ENCODE measurements at places on chromosomes 11 and 22.

- no peak for DNase-seq
These were observed 54.1 kb upstream of the SLC25A1 start for GRCh38 chr22:19232623-19233022.

DNA sequence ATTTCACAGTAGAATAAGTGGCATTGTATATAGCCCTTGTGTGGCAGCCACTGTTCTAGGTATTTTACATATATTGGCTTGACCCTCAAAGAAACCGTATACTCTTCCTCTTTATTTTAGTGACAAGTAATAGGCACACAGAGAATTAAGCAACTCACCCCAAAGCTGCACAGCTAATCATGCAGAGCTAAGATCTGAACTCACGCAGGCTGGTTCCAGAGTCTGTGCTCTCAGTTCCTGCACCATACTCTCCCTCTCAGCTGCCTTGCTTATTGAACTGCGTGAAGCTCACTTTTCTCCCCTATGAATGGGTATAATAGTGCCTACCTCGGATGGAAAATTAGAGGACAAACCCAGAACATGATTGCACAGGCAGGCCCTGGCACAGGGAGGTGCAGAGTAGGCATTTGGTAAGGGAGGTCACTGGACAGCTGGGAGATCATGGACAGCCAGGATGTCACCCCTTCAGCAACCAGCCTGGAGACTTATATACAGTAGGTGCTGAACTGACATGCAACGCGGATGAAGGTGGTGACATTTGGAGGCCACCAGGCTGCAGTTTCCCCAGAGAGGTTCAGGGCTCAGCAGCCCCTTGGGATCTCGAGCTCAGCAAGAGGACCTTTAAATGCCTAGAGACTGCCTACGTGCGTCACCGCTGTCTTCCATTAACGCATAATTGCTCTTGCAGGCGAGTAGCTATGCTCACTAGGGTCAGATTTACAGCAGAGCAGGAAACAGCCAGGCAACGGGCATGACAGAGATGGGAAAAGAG is 78.4 kb upstream of the TP53I11 start:
- no peak for DNase-seq

- DNase-seq: no peak
These were observed 24.6 kb upstream of the IGLL5 start for GRCh38 chr22:22863001-22863400.

- DNase-seq: no peak
These were observed 39.0 kb upstream of the CHKA start for GRCh38 chr11:68160100-68160695.

GRCh38 chr11:10329935-10330334 is 25.1 kb downstream of the ADM start:
- no peak for DNase-seq

DNA sequence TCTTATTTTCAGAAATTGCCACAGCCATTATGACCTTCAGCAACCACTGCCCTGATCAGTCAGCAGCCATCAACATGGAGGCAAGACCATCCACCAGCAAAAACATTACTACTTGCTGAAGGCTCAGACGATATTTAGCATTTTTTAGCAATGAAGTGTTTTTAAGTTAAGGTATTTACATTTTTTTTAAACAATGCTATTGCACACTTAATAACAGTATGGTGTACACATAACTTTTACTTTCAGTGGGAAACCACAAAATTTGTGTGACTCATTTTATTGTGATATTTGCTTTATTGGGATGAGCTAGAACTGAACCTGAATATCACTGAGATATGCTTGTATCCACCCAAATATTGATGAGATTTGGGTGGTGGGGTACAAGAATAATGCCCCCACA is 110.9 kb downstream of the TSPAN18 start:
- DNase-seq: no peak

DNA sequence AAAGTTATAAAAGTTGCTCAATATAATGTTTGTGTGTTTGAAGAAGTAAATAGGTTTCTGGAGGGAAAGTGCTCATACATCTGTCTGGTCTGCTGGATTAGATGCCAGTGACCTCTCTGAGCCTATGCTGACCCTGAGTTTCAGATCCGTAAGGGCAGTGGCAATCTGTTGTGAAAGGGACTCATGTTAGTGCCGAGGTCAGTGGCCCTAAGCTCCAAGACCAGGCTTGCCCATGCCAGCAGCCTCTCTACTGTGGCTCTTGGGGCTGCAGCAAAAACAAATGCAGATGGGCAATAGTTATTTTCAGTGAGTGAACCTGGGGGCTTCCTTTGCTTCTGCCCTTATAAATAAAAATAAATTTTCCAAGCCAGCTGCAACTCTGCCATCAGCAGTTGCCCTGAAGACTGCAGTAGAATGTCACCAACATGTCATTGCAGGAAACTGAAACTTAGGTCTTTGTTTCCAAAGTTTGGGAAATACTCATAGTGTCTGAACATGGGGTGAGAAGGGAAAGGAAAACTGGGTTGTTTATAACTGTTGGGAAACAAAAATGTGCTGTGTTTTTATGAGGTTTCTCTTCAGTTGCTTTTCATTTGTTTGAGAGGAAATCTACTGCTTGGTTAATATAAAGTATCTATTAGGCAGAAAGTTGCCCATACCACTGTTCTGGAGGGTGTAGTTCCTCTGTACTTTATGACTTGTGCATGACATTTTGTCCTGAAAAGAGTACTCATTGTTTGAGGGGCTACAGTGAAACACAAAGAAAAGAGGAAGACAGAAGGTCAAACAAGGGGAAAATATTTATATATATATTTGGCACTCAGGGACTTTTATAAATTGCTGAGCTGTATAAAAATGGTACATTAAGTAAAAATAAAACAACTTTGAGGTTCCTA is 9.5 kb upstream of the MS4A4E start:
- no peak for DNase-seq

DNA sequence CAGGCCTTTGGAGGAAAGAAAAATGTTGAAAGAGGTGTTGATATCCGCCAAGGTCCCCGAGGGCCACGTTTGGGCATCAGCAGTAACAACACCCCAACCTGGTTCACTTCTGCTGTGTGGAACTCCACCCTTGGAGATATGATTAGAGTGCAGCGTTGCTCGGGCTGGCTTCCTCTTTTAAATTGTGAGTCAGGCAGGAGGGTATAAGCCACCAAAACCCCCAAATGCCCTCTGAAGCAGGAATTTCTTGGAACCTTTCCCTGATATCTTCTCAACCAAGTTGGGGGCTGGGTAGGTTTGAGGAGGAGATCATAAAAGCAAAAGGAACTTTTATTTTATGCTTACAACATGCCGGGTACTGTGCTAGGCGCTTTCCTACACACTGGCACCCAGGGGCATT is 6.4 kb upstream of the C11orf96 start:
- DNase-seq: no peak

GRCh38 chr11:120210626-120211521 is at the start of gene OAF:
OAF (plus strand) TSS chr11:120211032; CDS start chr11:120211280, 248 bp downstream.
- peak; percentile 42 for DNase-seq

GRCh38 chr11:35045236-35045820 is 93.6 kb upstream of the CD44 start:
- DNase-seq: peak; percentile 42

- DNase-seq: no peak
These were observed 175.5 kb downstream of the ADAMTS15 start for GRCh38 chr11:130623670-130624668.

- no peak for DNase-seq
These were observed 166.3 kb upstream of the ARHGAP20 start for GRCh38 chr11:110878513-110878912.

DNA sequence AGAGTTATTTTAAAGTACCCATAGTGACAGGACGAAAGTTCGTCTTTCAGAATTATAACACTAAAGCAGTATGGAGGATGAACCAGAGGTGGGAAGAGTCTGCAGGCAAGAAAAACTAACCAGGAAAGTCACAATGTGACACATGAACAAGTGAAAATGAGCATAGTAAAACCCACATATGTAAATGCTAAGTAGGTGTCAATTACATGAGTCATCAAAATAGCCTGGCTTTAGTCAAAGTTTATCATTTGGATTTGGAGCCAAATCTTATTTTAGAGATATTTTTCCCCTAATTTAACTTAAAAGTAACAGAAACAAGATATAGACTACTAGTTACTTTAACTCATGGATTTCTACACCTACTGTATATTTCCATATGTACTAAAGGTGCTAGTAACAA is 159.8 kb downstream of the GRIA4 start:
- no peak for DNase-seq

DNA sequence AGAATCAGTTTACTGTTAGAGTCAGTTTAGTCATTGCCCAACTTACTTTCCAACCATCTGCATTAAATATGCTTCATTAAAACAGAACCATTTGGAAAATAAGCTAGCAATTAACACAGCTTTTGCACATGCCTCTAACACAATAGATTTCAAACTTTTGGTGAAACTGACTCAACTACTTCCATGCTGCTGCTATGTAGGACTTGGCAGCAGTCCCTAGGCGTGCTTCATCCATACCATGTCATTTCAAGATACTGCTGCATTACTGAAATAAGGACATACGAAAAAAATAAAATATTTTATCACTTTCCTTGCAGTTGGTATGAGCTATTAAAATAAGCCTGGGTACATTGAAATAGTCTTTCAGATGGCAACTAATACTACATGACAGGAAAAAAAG is 65.5 kb upstream of the SOX6 start:
- no peak for DNase-seq

DNA sequence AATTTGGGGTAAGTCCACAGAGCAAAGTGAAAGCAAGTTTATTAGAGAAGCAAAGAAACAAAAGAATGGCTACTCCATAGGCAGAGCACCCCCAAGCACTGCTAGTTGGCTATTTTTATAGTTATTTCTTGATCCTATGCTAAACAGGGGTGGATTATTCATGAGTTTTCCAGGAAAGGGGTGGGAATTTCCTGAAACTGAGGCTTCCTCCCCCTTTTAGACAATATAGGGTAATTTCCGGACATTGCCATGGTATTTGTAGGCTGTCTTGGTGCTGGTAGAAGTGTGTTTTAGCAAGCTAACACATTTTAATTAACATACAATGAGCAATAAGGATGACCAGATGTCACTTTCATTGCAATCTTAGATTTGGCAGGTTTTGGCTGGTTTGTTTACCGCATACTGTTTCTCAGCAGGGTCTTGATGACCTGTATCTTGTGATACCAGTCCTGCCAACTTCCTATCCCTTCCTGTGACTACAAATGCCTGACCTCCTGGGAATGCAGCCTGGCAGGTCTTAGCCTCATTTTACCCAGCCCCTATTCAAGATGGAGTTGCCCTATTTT is 937 bp upstream of the C1QTNF6 start:
- no peak for DNase-seq

- no peak for DNase-seq
These were observed 1.6 kb upstream of the OMP start for GRCh38 chr11:77101043-77101537.

DNA sequence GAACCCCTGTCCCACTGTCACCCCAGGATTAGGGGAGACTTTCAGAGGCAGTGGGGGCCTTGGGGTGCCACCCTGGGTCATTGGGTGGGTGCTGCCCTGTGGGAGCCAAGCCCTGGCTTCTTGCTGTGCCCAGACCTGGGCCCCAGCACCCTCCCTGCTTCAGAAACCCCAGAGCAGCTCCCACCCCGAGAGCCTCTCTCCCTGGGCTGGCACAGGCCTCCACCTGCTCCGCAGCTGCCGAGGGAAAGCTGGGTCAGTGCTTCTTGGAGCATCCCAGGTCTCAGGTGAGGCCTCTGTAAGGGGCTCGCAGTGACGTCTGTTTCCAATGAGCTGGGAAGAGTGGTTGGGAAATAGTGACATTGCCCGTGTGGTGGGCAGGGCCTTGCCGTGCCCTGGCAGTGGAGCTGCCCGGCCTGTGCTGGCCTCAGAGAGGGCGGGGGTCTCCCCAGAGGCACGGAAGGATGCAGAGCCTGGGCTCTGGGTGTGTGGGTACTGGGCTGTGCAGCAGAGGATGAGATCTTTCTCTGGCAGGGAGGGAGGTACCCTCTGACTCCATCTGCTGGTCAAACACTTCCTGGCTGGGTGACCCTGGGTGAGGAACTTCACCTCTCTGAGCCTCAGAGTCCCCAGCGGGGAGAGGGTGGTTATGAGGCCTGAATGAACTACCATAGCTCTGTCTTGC is 23.0 kb downstream of the C22orf23 start:
- no peak for DNase-seq

DNA sequence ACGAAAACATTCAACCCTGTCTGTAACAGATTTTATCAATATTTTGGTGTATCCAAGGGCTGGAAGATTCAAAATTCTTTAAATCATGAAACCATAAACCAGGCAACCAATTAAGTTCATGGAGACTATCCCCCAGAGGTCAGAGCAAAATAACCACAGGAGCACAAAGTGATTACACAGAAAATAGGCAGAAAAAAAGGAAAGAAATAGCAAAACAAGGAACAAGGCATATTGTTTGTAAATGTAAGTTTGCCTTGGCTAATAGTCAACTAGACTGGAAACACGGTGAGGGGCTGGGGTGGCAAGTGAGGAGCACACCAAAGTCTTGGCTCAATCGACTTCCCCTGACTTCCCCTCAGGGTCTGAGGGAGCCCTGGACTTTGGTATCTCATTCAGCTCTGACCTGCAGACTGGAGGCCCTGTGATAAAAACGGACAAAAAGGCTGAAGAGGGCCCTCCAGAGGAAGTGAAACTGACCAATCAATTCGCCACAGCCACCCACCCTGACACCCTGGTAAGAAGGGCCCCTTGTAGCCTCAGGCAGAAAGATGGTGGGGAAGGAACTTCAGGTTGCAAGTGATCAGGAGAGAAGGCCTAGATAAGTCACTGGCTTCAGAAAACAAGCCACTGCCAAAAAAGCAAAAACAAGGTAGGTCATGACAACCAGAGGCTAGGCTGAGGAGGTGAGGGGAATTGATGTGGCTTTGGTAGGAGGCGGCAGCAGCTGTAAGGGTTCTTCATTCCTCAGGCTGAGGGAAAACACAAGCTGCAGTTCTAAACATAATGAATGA is 1.8 kb downstream of the SIK3 start:
- no peak for DNase-seq

DNA sequence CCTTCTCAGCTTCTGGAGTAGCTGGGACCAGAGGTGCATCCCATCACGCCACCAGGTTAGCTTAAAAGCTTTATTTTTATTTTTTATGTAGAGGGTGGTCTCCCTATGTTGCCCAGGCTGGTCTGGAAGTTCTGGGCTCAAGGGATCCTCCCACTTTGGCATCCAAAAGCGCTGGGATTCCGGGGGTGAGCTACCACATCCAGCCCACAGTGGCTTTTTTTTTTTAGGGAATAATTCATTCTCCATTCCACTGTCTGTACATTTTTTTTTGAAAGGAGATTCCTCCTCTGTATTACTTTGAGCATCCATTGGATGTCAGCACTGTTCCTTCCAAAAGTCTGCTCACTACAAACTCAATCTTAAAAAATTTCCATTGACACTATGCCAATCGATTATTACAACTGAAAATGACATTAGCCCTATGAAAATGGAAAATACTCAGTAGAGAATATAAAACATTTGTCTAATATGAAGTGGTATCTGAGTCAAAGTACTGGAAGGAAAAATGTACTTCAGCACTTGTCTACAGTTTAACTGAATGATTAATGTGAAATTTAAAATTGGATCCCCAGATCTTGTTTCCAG is 1.3 kb upstream of the LPXN start:
- DNase-seq: no peak

GRCh38 chr22:16955678-16956210 is 52.3 kb downstream of the GAB4 start:
- no peak for DNase-seq

- no peak for DNase-seq
These were observed 27.1 kb downstream of the TSKU start for GRCh38 chr11:76810151-76810853.

All from stimulated activated CD8-positive, alpha-beta memory T cell treated with anti-CD3 and anti-CD28 coated beads, Interleukin-4, amount 100 ng/mL, for 4 hours (primary cell).